Stimulated activated naive B cell treated with anti-CD40 and anti-IgM and Interleukin-4, amounts not matched to agents 10 μg/mL and 1 μg/mL and 100 μg/mL, for 72 hours (primary cell): ENCODE measurements at places on chromosomes 6 and 20.

GRCh38 chr6:135540207-135540840 is 42.8 kb upstream of the AHI1 start:
- H3K27me3 ChIP-seq, result peaks cover 9% of the 10 kb centered on the region
- peaks cover 1% of the 10 kb centered on the region for H3K36me3 ChIP-seq
- no peak overlapping the region for H3K4me3 ChIP-seq
- DNase-seq, result no peak

DNA sequence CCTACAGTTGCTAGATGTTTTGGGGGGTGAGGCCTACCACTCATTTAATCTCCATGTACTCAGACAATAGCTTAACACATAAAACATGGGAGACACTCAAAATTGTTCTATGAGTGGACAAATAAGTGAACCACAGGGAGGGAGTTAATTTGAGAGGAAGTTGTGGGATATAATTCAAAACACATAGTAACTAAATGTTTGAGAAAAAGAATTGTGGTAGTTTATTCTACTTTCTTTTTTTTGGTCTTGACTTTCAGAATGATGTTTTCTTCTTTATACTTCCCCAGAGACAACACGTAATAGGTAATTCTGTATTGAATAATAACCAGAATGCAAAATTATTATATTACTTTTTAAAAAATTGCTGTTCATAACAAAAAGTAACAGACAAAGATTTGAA is 453.8 kb downstream of the RFPL4B start:
- H3K27ac ChIP-seq, result no peak overlapping the region
- H3K4me1 ChIP-seq, result no peaks in the 10 kb centered on the region
- peaks cover 4% of the 10 kb centered on the region for H3K27me3 ChIP-seq
- DNase-seq, result no peak
- H3K4me3 ChIP-seq, result no peak overlapping the region

DNA sequence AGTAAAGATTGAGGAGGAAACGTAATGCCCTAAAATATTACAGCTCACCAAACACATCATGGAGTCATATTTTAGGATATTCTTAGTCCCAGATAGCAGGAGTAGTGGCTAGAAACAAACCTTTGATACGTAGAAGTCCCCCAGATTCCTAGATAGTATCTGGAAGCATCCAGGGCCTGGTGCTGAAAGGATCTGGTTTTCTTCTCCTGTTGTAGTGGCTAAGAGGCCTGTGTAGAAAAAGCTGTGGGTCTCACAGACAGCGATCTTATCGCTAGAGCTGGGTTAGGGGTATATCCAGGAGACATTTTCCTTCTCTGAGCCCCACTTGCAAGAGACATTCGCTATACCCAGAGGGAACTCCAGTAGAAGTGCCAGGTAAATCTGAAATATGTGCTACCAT is 139.9 kb downstream of the KCNQ5 start:
- no peak overlapping the region for H3K27ac ChIP-seq
- H3K4me3 ChIP-seq, result no peak overlapping the region
- DNase-seq, result no peak

GRCh38 chr20:63309261-63310071 is 16.5 kb downstream of the COL20A1 start:
- no peak overlapping the region for H3K4me3 ChIP-seq
- DNase-seq, result no peak
- peaks cover 19% of the 10 kb centered on the region for H3K27me3 ChIP-seq
- no peaks in the 10 kb centered on the region for H3K4me1 ChIP-seq
- no peaks in the 10 kb centered on the region for H3K36me3 ChIP-seq

- H3K27ac ChIP-seq, result no peak overlapping the region
- H3K36me3 ChIP-seq, result no peaks in the 10 kb centered on the region
- H3K4me3 ChIP-seq, result no peak overlapping the region
Measured at GRCh38 chr6:17589406-17590096, 10.6 kb upstream of the FAM8A1 start.

DNA sequence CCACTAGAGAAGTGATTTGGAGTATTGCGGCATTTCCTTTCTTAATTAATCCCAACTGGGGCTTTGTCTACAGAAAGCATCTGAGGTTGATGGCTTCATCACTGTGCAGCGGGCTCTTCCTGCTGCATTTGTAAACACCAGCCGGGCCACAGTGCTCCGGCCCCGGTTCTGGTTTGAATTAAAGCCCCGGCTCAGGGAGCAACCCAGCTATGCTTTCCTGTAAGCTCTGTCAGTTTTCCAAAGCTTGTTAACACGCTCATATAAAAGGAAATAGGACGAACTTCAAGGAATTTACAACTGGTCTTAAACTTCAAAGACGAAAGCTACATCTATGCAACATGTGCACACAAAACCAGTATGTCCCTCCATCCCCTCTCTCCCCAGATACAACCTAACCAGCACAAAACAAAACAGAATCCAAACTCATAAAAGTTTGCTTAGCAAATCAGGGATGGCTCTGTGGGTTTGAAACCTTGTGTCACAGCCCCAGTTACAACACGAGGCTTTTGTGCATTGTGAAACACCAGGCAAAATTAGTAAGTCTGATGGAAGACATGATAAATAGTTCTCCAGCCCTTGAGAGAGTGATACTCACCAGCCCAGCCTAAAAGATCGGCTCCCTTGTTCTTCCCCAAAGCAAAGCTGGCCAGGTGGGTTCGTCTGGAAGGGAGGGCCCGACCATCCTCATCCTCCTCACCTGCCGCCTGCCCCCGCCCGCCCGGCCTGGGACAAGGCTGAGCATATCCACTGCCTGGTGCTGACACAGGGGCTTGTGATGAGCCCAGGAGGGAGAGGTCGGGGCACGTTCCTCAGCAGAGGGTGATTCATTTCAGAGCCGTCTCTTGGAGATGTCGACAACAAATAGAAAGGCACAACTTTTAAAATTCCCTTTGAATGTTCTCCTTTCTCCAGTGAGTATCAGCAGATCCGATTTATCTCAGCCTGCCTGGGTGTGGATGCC is 197.9 kb downstream of the TFAP2C start:
- no peaks in the 10 kb centered on the region for H3K36me3 ChIP-seq
- no peaks in the 10 kb centered on the region for H3K4me1 ChIP-seq
- peaks cover 40% of the 10 kb centered on the region for H3K27me3 ChIP-seq
- no peak for DNase-seq

- peaks cover 15% of the 10 kb centered on the region for H3K4me1 ChIP-seq
- DNase-seq, result no peak
- no peak overlapping the region for H3K27ac ChIP-seq
- peaks cover 35% of the 10 kb centered on the region for H3K27me3 ChIP-seq
- peak overlapping the region; percentile 72 for H3K4me3 ChIP-seq
Measured at GRCh38 chr20:45098103-45098773, 2.7 kb downstream of the KCNS1 start.

DNA sequence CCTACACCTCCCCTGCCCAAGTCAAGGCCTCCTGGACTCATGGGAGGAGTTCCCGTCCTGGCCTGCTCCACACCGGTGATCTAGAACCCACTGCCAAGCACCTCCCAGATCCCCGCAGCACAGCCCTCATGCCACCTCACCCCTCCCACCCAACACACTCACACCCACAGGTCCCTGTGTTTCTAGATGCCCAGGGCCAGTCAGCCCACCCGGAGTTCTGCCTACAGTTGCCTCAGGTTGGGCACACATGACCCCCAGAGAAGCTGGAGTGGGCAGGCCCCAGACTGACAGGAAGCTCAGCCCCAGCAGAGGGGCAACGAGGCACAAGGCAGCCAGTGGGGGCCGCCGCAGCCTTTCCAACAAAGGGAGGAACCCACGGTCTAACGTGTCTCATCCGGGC is 29.6 kb downstream of the RRBP1 start:
- H3K36me3 ChIP-seq, result peaks cover 30% of the 10 kb centered on the region
- no peak overlapping the region for H3K4me3 ChIP-seq
- H3K4me1 ChIP-seq, result peaks cover 27% of the 10 kb centered on the region
- DNase-seq, result no peak

DNA sequence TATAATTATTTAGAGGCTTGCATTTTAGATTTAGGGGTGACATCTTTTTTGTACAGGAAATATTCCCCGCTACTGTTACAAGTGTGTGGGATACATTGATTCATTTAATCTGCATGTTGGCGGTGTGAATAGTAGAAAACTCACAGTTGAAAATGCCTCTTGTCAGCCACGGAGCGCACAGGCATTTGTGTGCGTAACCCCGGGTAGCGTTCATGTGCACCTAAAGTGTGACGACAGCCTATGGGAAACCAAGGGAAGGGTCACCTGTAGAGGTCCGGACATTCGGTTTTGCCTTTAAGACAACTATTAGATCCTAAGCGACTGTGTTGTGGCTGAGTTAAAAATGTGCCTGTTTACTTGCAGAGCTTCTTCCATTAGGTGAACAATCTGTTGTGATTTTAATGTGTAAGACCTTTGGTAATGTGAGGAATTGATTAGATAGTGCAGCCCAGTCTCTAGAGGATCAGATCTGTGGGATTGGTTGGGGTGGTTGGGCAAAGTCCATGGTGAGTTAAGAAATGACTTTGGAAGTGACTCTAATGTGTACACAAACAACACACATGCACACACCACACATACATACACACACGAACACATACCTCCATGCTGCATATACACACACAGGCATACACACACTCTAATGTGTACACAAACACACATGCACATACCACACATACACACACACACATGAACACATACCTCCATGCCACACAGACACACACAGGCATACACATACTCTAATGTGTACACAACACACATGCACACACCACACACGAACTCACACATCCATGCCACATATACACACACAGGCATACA is 15.7 kb downstream of the ERMARD start:
- no peak overlapping the region for H3K4me3 ChIP-seq
- no peak overlapping the region for H3K27ac ChIP-seq
- H3K36me3 ChIP-seq, result peaks cover 32% of the 10 kb centered on the region
- H3K27me3 ChIP-seq, result no peaks in the 10 kb centered on the region
- no peaks in the 10 kb centered on the region for H3K4me1 ChIP-seq

DNA sequence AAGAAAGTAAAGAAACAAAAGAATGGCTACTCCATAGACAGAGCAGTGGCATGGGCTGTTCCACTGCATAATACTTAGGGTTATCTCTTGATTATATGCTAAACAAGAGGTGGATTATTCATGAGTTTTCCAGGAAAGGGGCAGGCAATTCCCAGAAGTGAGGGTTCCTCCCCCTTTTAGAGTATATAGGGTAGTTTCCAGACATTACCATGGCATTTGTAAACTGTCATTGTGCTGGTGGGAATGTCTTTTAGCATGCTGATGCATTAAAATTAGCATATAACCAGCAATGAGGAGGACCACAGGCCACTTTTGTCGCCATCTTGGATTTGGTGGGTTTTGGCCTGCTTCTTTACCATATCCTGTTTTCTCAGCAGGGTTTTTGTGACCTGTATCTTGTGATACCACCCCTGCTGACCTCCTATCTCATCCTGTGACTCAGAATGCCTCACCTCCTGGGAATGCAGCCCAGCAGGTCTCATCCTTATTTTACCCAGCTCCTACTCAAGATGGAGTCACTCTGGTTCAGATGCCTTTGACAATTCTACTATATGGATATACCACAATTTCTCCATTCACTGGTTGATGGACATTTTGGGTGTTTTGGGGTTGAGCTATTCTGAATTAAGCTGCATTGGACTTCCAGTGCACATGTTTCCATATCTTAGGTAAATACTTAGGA is 280.6 kb downstream of the FARS2 start:
- no peaks in the 10 kb centered on the region for H3K27me3 ChIP-seq
- peaks cover 25% of the 10 kb centered on the region for H3K36me3 ChIP-seq
- no peaks in the 10 kb centered on the region for H3K4me1 ChIP-seq

DNA sequence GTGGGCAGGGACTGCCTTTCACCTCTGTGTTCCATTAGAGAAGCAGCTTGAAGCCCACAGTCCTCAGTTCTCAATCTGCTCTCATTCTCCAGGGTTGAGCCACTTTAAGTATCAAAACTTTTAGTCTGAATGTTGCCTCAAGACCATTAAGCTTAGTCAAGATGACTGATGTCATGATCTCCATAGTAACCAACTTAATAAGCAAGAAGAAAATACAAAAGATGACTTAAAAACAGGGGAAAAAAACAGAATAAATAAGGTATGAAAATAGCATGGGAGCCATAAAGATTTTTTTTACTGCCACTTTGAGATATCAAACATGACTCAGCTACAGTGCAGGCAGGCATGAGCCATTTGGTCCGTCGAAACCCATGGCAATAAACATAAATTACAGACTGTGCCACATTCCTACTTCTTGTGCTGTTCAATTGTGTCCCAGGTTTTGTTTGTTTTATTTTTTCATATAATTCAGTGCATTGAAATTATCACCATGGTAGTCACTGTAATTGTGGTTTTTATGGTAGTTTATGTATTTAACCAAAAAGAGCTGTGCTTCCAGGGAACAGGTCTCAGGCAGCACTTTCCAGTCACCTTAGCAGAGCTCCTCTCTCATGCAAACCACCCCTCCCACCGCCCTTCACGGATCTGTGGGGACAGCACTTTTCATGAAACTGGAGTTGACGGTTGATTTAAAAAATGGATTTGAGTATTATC is 156.5 kb upstream of the INSM1 start:
- H3K27ac ChIP-seq, result no peak overlapping the region
- no peaks in the 10 kb centered on the region for H3K36me3 ChIP-seq
- no peak overlapping the region for H3K4me3 ChIP-seq
- DNase-seq, result no peak
- peaks cover 27% of the 10 kb centered on the region for H3K27me3 ChIP-seq
- peaks cover under 1% of the 10 kb centered on the region for H3K4me1 ChIP-seq

GRCh38 chr6:166760288-166760687 is 133.2 kb upstream of the RPS6KA2 start:
- no peak overlapping the region for H3K4me3 ChIP-seq
- H3K27me3 ChIP-seq, result peaks cover 52% of the 10 kb centered on the region
- H3K4me1 ChIP-seq, result peaks cover 10% of the 10 kb centered on the region
- no peak for DNase-seq
- H3K36me3 ChIP-seq, result peaks cover 6% of the 10 kb centered on the region

GRCh38 chr20:9395971-9396370 is 118.4 kb upstream of the LAMP5 start:
- DNase-seq, result no peak
- no peak overlapping the region for H3K27ac ChIP-seq
- peaks cover 37% of the 10 kb centered on the region for H3K4me1 ChIP-seq
- no peaks in the 10 kb centered on the region for H3K36me3 ChIP-seq

GRCh38 chr6:113924312-113924723 is 46.6 kb downstream of the HDAC2 start:
- DNase-seq, result no peak
- peaks cover under 1% of the 10 kb centered on the region for H3K36me3 ChIP-seq
- no peaks in the 10 kb centered on the region for H3K27me3 ChIP-seq

GRCh38 chr6:43973357-43973756 is 153.9 kb downstream of the MRPL14 start:
- peaks cover 10% of the 10 kb centered on the region for H3K4me1 ChIP-seq
- no peak overlapping the region for H3K4me3 ChIP-seq
- no peaks in the 10 kb centered on the region for H3K36me3 ChIP-seq
- peaks cover 39% of the 10 kb centered on the region for H3K27me3 ChIP-seq
- H3K27ac ChIP-seq, result no peak overlapping the region

- no peak overlapping the region for H3K27ac ChIP-seq
- H3K4me3 ChIP-seq, result no peak overlapping the region
- no peaks in the 10 kb centered on the region for H3K4me1 ChIP-seq
- H3K27me3 ChIP-seq, result no peaks in the 10 kb centered on the region
- DNase-seq, result no peak
Measured at GRCh38 chr6:73377225-73377624, 7.5 kb upstream of the OOEP start.

- H3K27ac ChIP-seq, result no peak overlapping the region
- no peak overlapping the region for H3K4me3 ChIP-seq
- H3K27me3 ChIP-seq, result peaks cover 34% of the 10 kb centered on the region
Measured at GRCh38 chr20:38209736-38210405, 44.8 kb upstream of the TGM2 start.

- peaks cover 55% of the 10 kb centered on the region for H3K4me1 ChIP-seq
- no peak for DNase-seq
- H3K4me3 ChIP-seq, result peak overlapping the region; percentile 90
Measured at GRCh38 chr6:30213667-30213956, 406 bp upstream of the TRIM26 start.
